ENCODE measurements at places on chromosomes 11 and 22. TPM values are rescaled to one million over a fixed set of nuclear protein-coding genes. Genes with fewer than 3 reads are reported as not detected.

DNA sequence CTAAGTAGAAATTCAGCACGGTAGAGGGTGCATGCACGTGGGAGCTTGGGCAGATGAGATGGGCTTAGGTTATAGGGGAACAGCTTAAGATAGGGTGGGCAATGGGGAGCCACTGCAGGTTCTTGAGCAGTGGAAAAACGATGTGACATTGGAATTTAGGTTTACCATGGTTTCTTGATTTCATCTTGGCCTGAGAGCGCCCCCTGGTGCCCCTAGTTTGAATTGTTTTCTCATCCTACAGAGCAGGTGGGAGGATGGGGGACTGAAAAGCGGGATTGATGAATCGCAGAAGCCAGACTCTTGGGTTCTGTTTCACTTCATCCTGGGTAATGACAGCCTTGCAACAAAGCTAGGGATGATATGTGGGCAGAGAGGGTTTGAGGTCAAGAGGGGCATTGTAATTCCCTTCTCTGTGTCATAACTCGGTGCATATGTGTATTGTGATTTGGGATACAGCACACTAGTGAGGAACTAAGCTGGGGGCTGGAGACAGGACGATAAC is 6.7 kb upstream of the MCAM start:
- no peak overlapping the region for H3K27ac ChIP-seq
- H3K4me3 ChIP-seq: no peak overlapping the region
- H3K4me1 ChIP-seq: peaks cover 25% of the 10 kb centered on the region
- no peaks in the 10 kb centered on the region for H3K27me3 ChIP-seq
- H3K36me3 ChIP-seq: no peaks in the 10 kb centered on the region
- DNase-seq: peak; percentile 81

GRCh38 chr11:58740447-58740846 is 8.7 kb upstream of the GLYAT start:
- no peaks in the 10 kb centered on the region for H3K36me3 ChIP-seq
- no peak overlapping the region for H3K27ac ChIP-seq
- H3K4me3 ChIP-seq: no peak overlapping the region
- H3K4me1 ChIP-seq: no peaks in the 10 kb centered on the region

DNA sequence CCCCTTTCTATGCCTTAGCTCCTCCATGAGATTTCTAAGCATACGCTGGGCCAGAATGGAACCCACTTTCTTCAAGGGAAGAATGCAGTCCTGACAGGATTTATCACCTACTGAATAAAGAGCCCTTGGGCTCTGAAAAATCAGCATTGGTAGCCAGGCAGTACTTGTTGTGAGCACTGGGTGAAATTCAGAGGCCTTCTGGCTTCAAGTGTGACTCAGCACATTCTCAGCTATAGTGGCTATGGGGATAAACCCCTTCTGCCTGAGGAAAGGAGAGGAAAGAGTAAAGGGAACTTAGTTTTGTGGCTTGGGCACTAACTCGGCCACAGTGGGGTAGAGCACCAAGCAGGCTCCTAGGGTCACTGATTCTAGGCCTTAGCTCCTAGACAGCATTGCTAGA is 574.8 kb downstream of the JRKL start:
- H3K27ac ChIP-seq: no peak overlapping the region
- no peaks in the 10 kb centered on the region for H3K36me3 ChIP-seq
- DNase-seq: no peak
- no peaks in the 10 kb centered on the region for H3K4me1 ChIP-seq
- H3K4me3 ChIP-seq: no peak overlapping the region

DNA sequence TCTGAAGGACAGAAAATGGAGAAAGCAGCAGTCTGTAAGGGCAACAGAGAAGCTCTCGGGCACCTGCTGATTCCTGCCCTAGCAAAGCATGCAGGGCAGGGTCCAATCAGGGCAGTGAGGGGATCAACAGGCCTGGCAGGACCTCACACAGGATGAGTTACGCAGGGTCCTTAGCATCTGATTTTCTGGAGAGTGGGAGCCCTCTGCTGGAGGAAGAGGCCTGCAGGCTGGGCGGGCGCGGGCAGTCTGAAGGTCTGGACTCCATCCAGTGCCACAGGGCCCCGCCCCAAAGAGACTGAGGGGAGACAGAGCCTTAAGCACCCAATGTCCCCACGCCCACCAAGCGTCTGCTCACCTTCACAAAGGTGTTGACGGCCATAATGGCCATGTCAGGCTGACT is 28.9 kb downstream of the AP1B1 start:
- H3K27ac ChIP-seq: no peak overlapping the region
- H3K4me1 ChIP-seq: peaks cover 10% of the 10 kb centered on the region
- no peak overlapping the region for H3K4me3 ChIP-seq

GRCh38 chr11:41201156-41201555 is 258.3 kb downstream of the LRRC4C start:
- no peak for DNase-seq
- H3K27ac ChIP-seq: no peak overlapping the region
- H3K36me3 ChIP-seq: no peaks in the 10 kb centered on the region
- no peaks in the 10 kb centered on the region for H3K4me1 ChIP-seq
- H3K4me3 ChIP-seq: no peak overlapping the region

IRAG1 gene
- polyA plus RNA-seq: 0.49 TPM

DNA sequence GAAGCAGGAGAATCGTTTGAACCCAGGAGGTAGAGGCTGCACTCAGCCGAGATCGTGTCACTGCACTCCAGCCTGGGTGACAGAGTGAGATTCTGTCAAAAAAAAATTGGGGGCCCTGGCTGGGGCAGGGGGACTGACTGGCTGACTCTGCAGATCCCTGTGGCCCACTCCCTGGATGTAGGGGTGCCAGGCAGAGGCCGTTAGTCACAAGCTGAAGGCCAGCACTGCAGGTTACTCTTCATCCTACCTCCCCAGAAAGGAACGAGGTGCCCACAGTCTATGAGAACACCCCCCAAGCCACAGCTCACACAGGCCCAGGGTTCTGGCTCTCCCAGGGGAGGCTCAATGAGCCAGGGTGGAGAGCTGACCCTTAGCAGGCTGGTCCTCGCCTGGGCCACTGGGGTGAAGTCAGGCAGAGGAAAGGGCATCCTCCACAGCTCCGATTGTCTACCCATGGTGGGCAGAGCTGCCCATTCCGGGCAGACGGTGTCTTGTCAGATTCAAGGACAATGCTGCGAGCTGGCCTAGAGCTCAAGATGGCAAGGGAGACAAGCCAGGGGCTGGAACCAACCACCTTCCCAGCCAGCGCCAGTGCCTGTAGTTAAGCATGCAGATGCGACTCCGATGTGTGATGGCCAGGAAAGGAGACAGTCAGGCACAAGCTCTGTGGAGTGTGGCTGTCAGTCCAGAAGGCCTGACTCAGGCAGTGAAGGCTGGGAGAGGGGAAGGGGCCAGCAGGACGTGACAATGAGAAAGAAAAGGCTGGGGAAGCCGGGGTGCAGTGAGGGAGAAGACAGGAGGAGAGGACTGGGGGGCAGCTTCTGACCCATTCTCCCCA is 12.4 kb downstream of the C11orf24 start:
- no peak for DNase-seq
- H3K27me3 ChIP-seq: no peaks in the 10 kb centered on the region
- peaks cover 21% of the 10 kb centered on the region for H3K4me1 ChIP-seq
- peak overlapping the region; percentile 12 for H3K27ac ChIP-seq

GRCh38 chr22:17343766-17344165 is 25.5 kb upstream of the CECR2 start:
- H3K36me3 ChIP-seq: no peaks in the 10 kb centered on the region
- no peaks in the 10 kb centered on the region for H3K27me3 ChIP-seq
- peak; percentile 19 for DNase-seq
- no peak overlapping the region for H3K27ac ChIP-seq
- H3K4me3 ChIP-seq: no peak overlapping the region

SERPING1 gene
- not detected for polyA plus RNA-seq

MCM5 gene
- 91.3 TPM for polyA plus RNA-seq

DNA sequence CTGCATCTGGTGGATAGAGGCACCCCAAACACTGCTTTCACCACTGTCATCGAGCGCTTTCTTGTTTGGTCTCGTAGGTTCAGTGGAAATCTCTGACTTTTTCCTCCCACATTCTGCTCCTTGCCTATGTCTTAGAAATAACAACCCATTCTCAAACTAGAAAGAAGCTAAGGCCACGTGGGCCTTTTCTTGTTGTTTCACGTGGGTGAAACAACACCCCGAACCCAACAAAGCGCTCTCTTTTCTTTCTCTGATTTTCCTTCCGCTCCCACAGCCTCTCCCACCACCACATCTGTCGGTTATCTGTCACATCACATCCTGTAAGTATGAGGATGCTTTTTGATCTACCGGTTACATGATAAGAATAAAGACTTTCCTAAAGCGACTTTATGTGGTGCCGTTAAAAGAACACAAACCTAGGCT is 77.1 kb downstream of the LINC01488 start:
- H3K27me3 ChIP-seq: no peaks in the 10 kb centered on the region
- H3K36me3 ChIP-seq: no peaks in the 10 kb centered on the region
- H3K4me1 ChIP-seq: no peaks in the 10 kb centered on the region
- H3K27ac ChIP-seq: no peak overlapping the region
- no peak overlapping the region for H3K4me3 ChIP-seq

PLAAT2 gene
- polyA plus RNA-seq: 3.4 TPM

DNA sequence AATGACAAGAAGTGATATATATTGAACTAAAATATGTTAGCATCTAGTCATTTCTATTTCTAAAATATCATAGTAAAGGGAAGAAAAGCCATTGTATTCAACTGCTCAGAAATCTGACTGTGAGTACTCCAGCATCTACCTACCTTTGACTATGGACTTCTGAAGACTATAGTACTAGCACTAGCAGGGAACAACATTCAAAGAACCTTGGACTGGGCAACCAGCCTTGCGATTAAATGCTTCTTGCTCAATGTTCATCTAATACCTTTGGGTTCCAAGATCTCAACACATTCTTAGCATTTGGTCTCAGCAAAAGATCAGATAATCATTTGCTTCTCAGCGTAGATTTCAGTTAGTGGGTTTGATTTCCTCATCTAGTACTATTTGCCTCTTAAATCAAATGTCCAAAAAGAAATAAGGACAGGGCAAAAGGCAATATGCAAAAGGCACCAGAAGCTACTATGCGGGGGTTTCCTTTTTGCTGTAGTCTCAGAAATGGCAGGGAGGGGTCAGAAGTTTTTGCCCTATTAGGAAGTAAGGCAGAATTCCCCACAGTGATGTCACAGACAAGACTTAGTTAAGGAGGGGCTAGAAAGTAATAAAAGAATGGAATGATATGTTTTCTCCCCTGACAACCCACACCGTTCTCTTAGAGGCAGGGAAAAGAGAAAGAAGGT is 80.6 kb downstream of the GAB2 start:
- no peaks in the 10 kb centered on the region for H3K27me3 ChIP-seq
- peak; percentile 42 for DNase-seq
- H3K36me3 ChIP-seq: no peaks in the 10 kb centered on the region
- H3K27ac ChIP-seq: peak overlapping the region; percentile 6
- no peak overlapping the region for H3K4me3 ChIP-seq

- no peaks in the 10 kb centered on the region for H3K27me3 ChIP-seq
- H3K27ac ChIP-seq: no peak overlapping the region
- no peaks in the 10 kb centered on the region for H3K36me3 ChIP-seq
- H3K4me1 ChIP-seq: no peaks in the 10 kb centered on the region
- no peak overlapping the region for H3K4me3 ChIP-seq
- no peak for DNase-seq
Observed at GRCh38 chr11:121996574-121996973, 119.4 kb downstream of the BLID start.

AGBL2 gene
- polyA plus RNA-seq: 28.6 TPM

DNA sequence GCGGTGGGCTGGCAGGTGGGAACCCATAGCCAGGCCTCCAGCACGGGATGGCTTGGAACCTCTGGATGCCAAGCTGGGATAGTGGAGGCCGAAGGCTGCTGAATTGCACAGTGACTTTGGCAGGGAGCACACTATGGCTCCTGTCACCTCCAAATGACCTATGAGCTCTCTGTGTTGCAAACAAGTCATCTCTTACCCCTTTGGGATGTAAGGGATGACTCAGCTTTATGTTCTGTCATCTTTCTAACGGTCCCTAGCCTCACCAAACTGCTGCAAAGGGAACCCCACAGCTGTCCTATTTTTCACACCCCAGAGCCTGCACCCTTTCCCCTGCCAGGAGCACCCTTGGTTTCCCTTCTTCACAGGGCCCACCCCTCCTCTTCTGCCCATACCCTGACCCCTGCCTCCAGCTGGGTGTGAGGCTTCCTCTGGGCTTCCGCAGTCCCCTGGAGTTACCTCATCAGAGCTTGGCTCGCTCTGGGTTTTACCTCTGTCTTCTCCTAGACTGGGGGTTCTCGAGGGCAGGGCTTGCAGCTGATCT is 2.7 kb upstream of the SCUBE1 start:
- H3K4me3 ChIP-seq: no peak overlapping the region
- peaks cover 9% of the 10 kb centered on the region for H3K4me1 ChIP-seq
- DNase-seq: no peak
- H3K27me3 ChIP-seq: peaks cover 55% of the 10 kb centered on the region
- H3K36me3 ChIP-seq: no peaks in the 10 kb centered on the region
- no peak overlapping the region for H3K27ac ChIP-seq

GRCh38 chr22:16609548-16610261 is 17.1 kb upstream of the CCT8L2 start:
- H3K4me3 ChIP-seq: no peak overlapping the region
- H3K36me3 ChIP-seq: no peaks in the 10 kb centered on the region
- DNase-seq: no peak
- H3K4me1 ChIP-seq: no peaks in the 10 kb centered on the region
- no peak overlapping the region for H3K27ac ChIP-seq
- no peaks in the 10 kb centered on the region for H3K27me3 ChIP-seq

DNA sequence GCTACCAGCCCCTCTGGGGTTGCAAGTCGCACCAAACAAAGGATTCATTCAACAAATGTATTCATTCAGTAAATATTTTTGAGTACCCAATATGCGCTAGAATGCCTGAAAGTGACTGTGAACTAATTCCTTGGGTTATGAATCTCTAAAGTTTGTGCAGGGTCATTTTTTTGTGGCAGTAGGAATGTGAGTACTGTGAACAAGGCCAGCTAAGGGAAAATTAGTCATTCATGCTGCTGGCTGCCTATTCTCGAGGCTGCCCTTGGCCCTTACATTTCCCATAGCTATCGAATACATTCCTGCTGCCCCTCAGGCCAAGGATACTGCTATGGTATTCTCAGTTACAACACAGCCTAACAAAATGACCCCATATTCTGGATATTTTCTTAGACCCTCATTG is 141.6 kb downstream of the TRPC6 start:
- no peak overlapping the region for H3K4me3 ChIP-seq
- H3K4me1 ChIP-seq: no peaks in the 10 kb centered on the region
- no peaks in the 10 kb centered on the region for H3K36me3 ChIP-seq
- no peak overlapping the region for H3K27ac ChIP-seq
- H3K27me3 ChIP-seq: no peaks in the 10 kb centered on the region
- DNase-seq: no peak

DNA sequence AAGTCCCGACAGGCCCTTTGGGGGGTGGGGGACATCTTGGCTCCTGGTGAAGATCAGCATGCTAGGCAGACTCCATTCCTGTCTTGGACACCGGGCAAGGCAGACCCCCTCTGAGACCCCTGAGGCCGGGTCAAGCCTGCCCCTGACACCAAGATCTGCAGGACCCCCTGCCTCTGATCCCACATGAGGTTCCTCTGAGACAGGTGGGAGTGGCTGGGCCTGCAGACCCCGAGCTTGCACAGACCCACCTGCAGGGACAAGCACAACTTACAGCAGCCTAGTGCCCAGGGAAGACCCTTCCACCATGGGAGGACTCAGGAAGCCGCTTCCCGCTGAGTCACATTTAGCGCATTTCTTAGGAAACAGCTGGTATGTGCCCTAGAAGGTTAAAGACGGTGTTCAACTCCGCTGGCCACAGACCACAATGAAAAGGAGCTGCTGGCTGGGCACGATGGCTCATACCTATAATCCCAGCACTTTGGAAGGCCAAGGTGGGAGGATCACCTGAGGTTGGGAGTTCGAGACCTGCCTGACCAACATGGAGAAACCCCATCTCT is 15.5 kb downstream of the ARVCF start:
- H3K4me1 ChIP-seq: no peaks in the 10 kb centered on the region
- no peaks in the 10 kb centered on the region for H3K36me3 ChIP-seq
- no peaks in the 10 kb centered on the region for H3K27me3 ChIP-seq
- no peak overlapping the region for H3K4me3 ChIP-seq

- H3K4me1 ChIP-seq: peaks cover 35% of the 10 kb centered on the region
- no peak for DNase-seq
- no peaks in the 10 kb centered on the region for H3K36me3 ChIP-seq
Observed at GRCh38 chr11:111448414-111448813, 63.8 kb downstream of the BTG4 start.

Data from B cell (primary cell).